Activated naive CD8-positive, alpha-beta T cell treated with anti-CD3 and anti-CD28 coated beads, Interleukin-2, amount 50 U/mL, for 24 hours (primary cell): ENCODE measurements at places on chromosomes 11 and 22.

GRCh38 chr11:2213890-2214526 lies 42.4 kb upstream of the TH start:
- peak overlapping the region; percentile 52 for H3K27ac ChIP-seq
- H3K4me1 ChIP-seq, result peaks cover 13% of the 10 kb centered on the region
- H3K36me3 ChIP-seq, result no peaks in the 10 kb centered on the region
- peak; percentile 0 for DNase-seq
- H3K27me3 ChIP-seq, result no peaks in the 10 kb centered on the region

DNA sequence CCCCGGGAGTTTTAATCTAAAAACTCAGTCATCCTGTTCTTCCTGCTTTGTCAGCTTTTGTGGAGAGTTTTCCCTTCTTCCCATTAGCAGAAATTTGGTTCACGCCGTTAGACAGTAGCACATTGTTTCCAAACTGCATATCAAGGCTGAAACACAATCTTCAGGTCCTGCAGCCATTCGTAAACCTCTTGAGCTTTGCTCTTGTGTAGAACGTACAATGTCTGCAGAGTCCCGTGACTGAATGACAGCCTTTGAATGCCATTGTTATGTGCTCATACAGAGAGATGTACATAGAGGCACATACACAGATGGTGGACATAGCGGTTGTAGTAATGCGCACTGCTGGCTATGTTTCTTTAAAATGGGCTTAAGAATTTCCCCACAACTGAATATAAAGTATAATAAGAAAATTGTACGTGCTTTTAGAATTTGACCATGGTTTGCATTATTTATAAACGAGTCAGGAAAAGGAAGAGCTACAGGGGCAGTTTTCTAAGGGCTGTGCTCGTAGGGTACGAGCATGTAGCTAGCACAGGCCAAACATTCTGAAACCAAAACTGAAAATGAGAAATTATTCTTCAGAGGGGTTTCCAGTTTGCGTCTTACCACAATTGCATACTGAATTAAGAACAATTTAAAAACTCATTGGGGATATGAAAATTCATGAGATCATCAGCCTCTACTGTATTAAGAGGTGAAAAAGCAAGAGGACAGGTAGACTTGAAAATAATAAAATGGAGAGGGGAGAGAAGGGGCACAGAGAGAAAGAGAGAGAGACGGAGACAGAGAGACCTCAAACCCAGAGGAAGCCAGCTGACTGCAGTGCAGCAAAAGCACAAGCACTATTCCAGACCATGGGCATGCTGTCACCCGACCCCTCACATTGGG lies 310.1 kb downstream of the CADM1 start:
- H3K4me3 ChIP-seq, result peak overlapping the region; percentile 15
- H3K36me3 ChIP-seq, result no peaks in the 10 kb centered on the region
- peaks cover 7% of the 10 kb centered on the region for H3K4me1 ChIP-seq
- H3K27me3 ChIP-seq, result peaks cover 5% of the 10 kb centered on the region

GRCh38 chr11:103806130-103806895 lies 230.1 kb upstream of the DDI1 start:
- no peaks in the 10 kb centered on the region for H3K27me3 ChIP-seq
- no peak overlapping the region for H3K27ac ChIP-seq
- no peak for DNase-seq
- no peaks in the 10 kb centered on the region for H3K36me3 ChIP-seq
- no peak overlapping the region for H3K4me3 ChIP-seq
- no peaks in the 10 kb centered on the region for H3K4me1 ChIP-seq

GRCh38 chr11:19432370-19433061 lies 191.8 kb upstream of the E2F8 start:
- peaks cover 33% of the 10 kb centered on the region for H3K27me3 ChIP-seq
- H3K4me1 ChIP-seq, result no peaks in the 10 kb centered on the region
- no peak for DNase-seq
- no peak overlapping the region for H3K4me3 ChIP-seq
